Stimulated activated CD8-positive, alpha-beta memory T cell treated with anti-CD3 and anti-CD28 coated beads, Interleukin-7, amount 100 ng/mL, for 1 hour (primary cell): ENCODE measurements at places on chromosomes 2 and 18.

GRCh38 chr2:130759906-130760753 lies 4.8 kb downstream of the AMER3 start:
- no peak for DNase-seq

GRCh38 chr18:69408522-69408921 lies 7.8 kb downstream of the DOK6 start:
- DNase-seq: no peak

DNA sequence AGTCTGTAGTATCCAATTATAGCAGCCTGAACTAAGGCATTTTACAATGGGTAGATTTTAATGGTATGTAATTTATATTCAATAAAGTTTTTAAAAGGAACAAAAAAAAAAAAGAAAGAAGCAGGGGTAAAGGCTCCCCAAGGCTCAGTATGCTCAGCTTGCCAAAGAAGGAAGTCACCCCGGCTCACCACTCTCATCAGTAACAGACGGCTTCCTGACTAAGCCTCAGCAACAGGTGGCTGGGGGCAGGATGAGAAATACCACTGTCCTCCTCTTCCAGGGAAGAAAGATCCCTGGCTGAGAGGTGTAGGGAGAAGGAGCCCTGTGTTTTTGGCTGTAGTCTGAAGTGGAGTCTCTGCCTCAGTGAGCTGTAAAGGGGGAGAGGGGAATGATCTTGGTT lies 121.2 kb downstream of the ARHGEF4 start:
- no peak for DNase-seq

DNA sequence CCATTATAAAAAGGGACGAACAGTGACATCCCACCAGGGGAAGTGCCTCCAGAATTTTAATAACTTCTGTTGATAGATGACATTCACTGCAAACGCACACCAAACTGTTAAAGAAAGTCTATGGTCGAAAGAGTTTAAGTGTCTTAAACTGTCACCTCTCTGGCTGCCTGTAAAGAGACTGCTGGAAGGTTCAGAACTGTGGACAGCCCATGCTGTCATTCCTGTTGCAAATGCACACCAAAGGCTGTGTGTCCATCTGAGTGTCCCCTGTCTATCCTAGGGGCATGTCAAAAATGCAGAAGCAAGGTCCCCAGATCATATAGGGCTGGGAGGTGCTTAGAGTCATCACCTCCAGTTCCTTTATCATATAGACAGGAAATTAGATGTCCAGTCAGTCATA lies 171.8 kb downstream of the CYRIA start:
- DNase-seq: no peak

DNA sequence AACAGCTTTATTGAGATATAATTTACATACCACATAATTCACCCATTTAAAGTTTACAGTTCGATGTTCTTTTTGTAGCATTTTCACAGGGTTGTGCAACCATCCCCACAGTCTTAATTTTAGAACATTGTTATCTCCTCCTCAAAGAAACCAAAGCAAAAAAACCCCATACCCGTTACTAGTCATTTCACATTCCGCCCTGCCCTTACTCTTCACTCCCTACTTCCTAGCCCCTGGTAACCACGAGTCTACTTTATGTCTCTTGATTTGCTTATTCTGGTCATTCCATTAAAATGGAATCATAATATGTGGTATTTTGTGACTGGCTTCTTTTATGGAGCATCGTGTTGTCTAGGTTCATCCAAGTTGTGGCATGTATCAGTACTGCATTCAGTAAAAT lies 137.7 kb downstream of the TANC1 start:
- DNase-seq: no peak

- DNase-seq: no peak
Measured at GRCh38 chr2:109193807-109194619, 65.0 kb downstream of the SH3RF3 start.

DNA sequence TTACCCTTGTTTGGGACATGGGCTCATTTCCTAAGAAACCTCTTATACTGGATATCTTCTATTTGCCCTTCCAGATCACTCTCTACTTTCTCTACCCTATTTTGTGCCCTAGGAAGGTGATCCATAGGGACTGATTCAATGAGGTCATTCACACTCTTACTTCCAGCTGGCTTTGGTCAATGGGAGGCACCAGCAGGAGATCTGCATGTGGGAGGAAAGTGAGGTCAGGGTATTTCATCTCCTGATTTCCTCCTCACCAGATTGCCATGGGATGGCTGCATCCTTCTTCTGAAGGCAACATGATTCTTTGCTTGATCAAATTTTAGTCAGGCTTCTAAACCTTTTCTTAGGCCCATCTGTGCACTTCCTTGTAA lies 15.2 kb downstream of the M1AP start:
- DNase-seq: no peak

DNA sequence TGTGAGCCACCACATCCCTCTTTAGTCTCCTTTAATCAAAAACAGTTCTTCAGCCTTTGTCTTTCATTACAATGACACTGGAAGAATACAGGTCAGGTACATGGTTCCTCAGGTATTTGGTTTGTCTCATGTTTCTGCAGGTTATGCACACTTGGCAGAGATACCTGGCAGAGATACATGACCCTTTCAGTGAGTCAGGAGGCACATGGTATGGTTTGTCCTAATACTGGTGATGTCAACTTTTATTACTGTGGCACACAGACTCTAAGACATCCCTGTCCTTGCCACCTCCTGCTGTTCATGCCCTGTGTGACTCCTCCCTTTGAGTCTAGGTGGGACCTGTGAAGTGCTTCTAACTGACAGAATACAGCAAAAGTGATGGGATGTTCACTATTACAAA lies 58.4 kb downstream of the SPIRE1 start:
- DNase-seq: no peak

GRCh38 chr2:17558878-17559277 lies 18.4 kb downstream of the VSNL1 start:
- DNase-seq: no peak

DNA sequence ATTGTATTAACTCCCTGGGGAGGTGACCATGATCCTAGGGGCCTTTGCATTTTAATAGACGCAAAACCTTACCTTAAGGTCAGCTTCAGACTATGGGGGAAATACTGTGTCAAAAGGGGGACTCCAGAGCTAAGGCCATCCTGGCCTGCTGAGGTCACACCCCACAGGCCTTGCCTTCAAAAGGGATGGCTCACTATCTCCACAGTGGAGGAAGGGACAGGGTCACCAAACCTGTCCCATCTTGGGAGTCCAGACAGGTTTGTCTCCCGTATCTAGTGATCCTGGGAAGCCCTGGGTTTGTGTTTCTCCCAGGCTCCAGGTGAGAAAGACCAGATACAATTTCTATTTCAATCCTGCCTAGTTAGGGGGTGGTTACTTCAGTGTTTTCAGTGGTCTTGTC lies 24.9 kb downstream of the CAPN14 start:
- no peak for DNase-seq

DNA sequence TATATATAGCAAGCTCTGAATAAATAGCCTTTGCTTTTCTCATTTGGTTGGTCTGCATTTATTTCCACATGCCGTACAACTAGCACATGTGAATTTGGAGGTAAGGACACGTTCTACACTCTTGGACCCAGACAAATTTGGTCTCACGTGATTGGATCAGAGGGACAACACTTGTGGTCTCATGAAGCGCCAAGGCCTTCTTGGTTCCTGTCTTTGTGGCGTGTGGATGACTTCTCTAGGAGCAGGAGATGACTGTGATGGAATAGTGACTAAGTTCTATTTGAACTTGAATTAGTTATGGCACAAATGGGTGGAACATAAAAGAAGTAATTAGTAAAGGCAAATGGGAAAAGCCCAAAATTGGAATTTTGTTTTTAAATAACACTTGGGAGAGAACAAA lies 206.9 kb downstream of the BCL2 start:
- DNase-seq: no peak

- DNase-seq: no peak
Measured at GRCh38 chr2:237177986-237178385, 92.3 kb downstream of the COPS8 start.

- no peak for DNase-seq
Measured at GRCh38 chr2:88168386-88168785, 1.8 kb upstream of the THNSL2 start.

- no peak for DNase-seq
Measured at GRCh38 chr2:19009510-19009909, 348.9 kb downstream of the OSR1 start.

DNA sequence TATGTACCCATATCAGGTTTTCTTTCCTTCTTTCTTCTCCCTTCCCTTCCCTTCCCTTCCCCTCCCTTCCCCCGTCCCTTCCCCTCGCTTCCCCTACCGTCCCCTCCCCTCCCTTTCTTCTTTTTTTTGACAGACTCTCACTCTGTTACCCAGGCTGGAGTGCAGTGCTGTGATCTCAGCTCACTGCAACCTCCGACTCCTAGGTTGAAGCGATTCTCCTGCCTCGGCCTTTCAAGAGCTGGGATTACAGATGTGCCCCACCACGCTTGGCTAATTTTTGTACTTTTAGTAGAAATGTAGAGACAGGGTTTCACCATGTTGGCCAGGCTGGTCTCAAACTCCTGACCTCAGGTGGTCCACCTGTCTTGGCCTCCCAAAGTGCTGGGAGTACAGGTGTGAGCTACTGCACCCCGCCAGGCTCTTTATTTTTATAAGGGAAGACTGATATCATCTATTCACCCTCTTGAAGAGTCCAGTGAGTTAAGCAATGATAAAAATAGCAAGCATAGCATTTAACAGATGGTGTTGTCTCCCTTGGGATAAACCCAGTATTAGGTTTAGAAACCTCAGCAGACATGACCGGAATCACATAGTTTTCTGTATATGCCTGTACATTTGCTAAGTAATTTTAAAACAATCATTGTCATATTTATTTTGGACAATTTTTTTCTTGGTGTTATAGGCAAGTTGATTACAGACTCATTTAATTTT lies 888.4 kb downstream of the TRIB2 start:
- DNase-seq: no peak

DNA sequence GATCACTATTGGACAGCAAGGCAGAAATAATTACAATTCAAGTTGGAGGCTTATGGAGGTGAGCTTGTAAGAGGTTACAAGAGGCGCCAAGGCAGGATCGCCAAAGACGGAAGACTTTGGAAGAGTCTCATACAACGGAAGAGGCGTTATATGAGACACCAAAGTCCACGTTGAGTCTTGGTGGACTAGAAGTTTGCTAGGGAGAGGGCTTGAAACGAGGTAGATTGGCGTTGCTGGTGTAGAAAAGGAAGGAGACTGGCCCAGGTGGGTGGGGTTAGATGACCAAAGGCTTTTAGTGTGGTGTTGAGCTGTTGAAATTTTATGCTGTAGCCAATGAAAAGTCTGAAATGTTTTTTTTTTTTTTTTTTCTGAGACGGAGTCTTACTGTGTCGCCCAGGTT lies 1.4 kb downstream of the MSH2 start:
- no peak for DNase-seq
